Epithelial cell of esophagus (primary cell): ENCODE measurements at places on chromosomes 12 and 14.

- DNase-seq, result no peak
Measured at GRCh38 chr14:88089445-88089844, 84.5 kb downstream of the GPR65 start.

DNA sequence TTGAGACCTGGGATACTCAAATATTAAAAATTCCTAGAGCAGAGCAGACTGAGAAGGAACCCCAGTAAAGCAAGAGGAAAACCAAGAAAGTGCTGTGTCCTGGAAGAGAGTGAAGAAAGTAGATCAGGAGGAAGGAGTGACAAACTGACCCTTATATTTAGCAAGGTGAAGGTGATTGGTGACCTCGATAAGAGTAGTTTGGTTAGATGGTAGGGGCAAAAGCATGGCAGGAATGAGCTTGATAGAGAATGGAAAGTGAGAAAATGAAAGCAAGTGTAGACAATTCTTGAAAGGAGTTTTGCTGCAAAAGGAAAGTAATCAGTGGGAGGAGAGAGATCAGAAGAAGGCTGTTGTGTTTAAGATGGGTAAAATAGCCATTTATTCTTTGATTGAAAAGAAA lies 51.1 kb downstream of the RASSF8 start:
- no peak for DNase-seq

DNA sequence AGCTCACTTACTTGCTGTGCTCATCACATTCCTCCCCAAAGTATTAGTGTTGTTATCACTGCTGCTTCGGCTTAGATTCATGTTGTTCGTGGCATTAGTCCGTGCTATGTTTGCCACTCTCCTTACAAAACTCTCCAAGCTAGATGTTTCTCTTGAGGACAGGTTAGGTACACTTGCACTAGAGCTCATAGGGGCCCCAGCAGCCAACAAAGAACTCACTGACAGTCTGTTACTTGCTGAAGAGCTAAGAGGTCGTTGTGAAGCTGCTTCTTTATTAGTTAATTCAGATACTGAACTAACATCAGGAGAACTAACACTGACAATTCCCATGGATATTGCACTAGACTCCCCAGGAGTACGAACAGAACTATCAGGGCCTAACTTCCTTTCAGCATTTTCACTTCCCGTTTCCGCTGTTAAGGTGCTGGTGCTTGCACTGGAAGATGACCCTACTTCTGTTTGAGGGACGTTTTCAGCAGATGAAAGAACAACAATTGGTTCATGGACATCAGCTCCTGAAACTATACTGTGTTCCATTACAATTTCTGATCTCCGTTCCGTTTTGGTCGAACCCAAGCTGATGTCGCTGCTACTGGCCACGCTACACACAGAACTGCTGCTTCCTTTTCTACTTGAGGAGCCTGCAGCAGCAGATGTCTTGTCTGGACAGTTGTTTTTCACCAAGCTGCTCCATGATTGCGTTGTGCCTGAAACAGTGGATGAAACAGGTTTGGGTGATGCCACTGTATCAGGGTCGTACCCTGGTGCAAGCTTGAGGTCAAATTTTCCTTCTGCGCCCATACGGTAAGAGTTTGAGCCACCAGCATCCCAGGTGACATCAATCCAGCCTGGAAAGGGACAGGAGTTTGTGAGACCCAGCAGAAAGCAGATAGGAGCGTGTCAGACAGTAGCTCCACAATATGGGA lies 78.7 kb downstream of the HECTD1 start:
- no peak for DNase-seq

- no peak for DNase-seq
Measured at GRCh38 chr14:57464008-57464730, 29.5 kb downstream of the CCDC198 start.

GRCh38 chr14:22601996-22602395 lies 3.9 kb downstream of the ABHD4 start:
- DNase-seq, result no peak

DNA sequence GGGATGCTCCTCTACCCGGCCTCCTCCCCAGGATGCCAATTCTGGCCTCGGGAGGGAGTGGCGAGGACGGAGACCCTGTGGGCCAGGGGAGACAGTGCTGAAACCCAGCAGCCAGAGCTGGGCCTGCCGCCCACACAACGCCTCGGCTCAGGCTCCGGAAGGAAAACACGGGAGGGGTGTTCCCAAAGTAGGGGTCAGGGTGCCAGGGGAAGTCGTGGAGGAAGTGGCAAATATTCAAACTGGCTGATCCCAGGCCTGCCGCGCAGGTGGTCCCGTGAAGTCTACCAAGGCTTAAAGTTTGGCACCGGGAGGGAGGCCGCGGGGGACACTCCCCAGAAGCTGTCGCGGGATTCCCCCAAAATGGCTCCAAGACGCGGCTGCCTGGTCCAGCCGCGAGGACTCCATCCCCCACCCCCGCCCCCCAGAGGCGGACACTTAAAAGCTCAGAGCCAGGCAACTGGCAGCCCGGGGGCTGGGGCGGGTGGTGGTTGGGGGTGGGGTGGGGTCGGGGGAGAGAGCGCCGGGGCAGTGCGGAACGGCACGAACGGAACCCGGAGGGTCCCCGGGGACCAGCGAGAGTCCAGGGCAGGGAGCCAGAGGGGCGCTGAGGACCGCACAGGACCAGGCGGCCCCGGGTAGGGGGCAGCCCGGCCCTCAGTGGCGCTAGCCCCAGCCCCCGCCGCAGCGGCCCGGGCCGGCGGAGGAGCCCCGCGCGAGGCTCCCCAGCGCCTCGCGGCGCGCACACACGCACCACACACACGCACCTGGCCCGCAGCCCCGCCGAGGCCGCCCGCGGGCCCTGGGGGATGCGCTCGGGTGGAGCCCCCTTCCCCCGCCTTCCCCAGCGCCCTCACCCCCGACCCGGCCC lies 20.0 kb downstream of the BEGAIN start:
- no peak for DNase-seq

DNA sequence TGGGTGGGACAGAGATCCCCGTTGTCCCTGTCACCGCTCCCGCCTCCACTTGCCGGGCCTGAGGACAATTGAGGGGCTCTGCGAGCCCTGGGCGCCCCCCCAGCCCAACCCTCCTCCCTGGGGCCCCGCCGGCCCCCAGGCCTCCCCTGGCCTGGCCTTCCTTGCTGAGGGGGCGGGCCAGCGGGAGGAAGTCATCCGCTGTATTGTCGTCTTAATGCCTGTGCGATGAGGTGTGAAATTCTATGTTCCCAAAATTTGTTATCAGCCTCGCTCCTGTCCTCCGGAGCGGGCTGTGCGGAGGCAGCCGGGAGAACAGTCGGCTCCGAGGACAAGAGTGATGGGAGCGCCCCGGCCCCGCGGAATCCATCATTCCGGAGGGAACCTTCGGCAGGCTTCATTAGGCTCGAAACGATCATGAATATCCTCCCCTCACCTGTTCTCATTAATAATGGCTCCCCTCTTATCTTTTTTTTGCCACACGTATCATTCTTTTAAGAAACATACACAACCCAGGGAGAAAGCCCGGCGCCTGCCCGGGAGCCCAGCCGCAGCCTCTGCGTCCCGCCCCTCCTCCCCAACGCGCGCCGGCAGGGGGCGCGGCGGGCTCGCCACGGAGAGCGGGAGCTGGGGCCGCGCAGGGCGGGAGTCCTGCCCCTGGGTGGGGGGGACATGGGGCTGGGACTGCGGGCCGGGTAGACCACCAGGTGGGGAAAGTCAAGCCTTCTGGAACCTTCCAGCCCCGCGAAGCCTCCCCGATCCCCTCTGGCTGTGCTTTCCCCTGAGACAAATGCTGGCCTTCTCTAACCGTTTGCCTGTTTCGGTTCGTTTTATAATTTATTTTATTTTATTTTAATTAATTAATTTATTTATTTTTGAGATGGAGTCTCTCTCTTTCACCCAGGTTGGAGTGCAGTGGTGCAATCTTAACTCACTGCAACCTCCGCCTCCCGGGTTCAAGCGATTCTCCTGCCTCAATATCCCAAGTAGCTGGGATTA lies 17.1 kb upstream of the DLK1 start:
- DNase-seq, result peak; percentile 31

DNA sequence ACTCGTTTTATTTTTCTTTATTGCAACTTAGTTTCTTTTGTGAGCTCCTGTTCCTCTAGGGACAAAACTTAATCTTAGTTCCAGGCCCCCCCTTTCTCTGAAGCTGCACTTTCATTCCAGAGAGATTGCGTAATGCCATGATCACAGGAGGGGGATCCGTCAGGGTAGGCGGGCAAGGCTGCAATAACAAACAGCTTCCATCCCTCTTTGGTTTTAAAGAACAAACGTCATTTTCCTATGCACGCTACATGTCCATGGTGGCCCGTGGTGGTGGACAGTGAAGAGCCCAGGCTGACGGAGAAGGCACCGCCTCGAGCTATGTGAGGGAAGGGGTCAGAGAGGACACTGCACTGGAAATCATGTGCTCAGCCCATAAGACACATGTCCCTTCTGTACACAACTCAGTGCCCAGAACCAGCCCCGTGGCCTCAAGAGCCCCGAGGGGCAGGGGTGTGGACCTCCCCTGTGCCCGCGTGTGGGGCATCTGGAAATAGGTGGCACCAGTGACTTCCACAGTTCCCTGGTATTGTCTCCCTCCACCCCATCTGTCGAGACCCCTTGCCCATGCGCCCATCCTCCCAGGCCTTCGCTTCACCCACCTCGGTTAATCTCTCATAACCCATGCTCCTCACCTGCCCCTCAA lies 161.4 kb downstream of the ADGRD1 start:
- DNase-seq, result no peak

DNA sequence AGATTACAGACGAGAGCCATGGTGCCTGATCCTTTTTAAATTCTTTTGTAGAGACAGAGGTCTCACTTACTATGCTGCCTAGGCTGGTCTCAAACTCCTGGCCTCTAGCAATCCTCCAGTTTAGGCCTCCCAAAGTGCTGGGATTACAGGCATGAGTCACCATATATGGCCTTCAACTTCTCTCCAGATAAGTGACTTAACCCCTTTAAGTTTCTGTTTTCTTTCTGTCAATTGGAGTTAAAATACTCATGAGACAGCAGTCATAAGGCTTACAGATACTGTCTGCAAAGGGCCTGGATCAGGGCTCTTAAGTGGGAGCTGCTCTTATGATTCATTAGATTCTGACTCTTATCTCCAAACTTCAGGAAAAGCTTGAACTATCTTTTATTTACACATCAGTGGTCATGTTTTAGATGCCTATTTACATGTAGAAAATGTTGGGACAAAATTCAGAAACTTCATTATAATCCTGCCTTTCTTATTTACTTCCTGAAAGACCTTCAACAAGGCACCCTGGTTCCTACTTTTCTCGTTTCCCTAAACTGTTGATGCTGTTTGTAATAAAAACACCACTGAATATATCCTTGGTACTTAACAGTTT lies 271.5 kb upstream of the TBX3 start:
- no peak for DNase-seq

DNA sequence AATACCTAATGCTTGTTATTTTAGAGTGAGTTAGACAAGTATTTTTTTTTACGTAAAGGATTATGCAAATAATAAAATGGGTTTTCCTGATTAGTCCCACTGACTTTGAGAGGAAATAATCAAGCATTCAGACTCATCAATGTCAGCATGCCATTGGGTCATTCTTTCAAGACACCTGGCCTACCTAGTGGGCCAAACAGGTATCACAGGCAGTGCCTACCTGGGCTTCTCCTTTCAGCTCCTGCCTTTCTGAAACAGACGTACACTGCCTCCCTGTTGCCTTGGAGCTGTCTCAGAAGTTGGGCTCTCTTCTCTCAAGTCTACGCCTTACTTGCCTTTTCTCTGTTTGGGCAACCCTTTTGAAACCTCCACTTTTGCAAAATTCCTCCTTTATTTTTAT lies 545.6 kb downstream of the SNAPC1 start:
- no peak for DNase-seq

DNA sequence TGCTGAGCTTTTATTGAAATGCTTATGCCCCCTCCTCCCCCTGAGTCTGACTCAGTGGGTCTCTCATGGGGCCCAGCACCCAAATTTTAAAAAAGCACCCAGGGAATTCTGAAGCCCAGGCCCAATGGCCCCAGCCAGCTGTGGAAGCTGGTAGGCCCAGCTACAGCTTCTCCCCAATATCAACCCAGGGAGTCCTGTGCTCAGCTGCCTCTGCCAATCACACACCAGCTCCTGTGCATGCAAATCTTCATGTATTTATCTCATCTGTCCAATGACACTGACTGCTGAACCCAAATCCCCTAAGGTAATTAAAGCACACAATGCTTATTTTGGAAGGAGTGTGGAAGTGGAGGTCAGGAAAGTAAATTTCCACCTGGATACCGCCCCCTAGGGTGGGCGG lies 76.3 kb downstream of the CCDC88C start:
- DNase-seq, result no peak

DNA sequence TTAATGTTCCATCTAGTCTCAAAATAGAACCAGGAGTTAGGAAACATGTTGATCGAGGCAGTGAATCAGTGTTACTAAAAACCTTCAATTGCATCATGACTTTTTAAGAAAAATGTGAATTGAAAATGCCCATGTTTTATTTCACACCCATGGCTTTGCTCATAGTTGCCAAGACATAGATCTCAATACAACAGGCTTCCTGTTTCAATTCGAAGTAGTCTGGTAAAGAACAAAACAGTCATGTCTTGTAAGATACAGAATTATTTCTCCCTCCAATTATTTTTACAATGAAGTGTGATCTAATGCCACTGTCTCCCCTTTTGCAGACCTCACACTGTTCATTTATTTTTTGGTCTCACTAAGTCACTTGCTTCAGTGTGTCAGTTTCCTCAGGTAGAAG lies 44.6 kb upstream of the FAR2 start:
- no peak for DNase-seq

DNA sequence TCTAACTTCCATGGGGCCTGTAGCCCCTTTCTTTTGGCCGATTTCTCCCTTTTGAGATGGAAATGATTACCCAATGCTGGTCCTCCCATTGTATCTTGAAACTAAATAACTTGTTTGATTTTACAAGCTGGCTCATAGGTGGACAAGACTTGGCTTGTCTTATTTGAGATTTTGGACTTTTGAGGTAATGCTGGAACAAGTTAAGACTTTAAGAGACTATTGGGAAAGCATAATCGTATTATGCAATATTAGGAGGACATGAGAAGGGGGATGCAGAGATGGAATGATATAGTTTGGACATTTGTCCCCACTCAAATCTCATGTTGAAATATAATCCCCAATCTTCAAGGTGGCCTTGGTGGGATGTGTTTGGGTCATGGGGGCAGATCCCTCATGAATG lies 49.2 kb upstream of the LYZ start:
- DNase-seq, result peak; percentile 79

- DNase-seq, result peak; percentile 14
Measured at GRCh38 chr12:108768591-108769500, 37.5 kb upstream of the CORO1C start.

GRCh38 chr12:85072826-85073225 lies 36.7 kb downstream of the LRRIQ1 start:
- no peak for DNase-seq

DNA sequence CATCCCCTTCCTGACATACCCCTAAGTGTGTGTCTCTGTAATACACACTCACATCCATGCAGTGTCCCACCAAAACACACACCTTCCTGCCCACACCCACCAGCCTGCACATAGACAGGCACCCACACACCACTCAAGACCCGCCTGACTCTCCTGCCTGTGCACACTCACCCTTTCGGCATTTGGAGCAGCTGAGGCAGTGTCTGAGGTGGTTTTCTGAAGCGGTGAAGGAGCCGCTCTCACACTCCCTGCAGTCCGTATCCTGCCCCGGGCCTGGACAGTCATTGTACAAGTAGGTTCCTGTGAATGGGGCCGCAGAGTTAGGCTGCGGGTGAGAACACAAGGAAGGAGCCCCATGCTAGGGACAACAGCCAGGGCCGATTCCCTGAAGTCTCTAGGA lies 8.3 kb downstream of the TNFRSF1A start:
- peak; percentile 97 for DNase-seq
